ENCODE measurements at places on chromosomes 16 and 17. TPM values are rescaled to one million over a fixed set of nuclear protein-coding genes. Genes with fewer than 3 reads are reported as not detected.

- peak overlapping the region; percentile 61 for H3K4me3 ChIP-seq
- no peak for DNase-seq
- H3K4me1 ChIP-seq = peaks cover 14% of the 10 kb centered on the region
- H3K27me3 ChIP-seq = peaks cover 47% of the 10 kb centered on the region
- no peak overlapping the region for H3K27ac ChIP-seq
These were observed 79.8 kb downstream of the ARHGAP23 start for GRCh38 chr17:38507921-38508569.

DNA sequence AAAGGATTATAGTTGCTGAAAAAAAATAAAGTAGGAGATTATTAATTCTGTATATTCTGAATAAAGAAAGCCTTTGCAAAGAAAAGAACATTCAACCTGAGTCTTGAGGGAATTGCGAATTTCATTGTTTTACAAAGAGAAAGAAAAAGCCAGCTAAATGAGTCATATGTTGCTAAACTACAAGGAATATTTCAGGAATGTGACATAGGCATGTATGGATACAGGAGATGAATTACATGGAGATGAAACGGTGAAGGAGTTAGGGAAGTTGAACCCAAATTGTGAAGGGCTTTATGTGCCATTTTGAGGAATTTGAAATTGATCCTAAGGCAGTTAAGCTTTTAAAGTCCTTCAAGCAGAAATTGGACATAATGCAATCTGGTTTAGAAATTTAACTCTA, 177.3 kb upstream of the RBL2 start:
- no peak overlapping the region for H3K4me3 ChIP-seq
- peaks cover 10% of the 10 kb centered on the region for H3K36me3 ChIP-seq
- H3K4me1 ChIP-seq = no peaks in the 10 kb centered on the region
- no peak for DNase-seq

SPATA22 gene
- total RNA-seq = 0.22 TPM

PRR15L gene
- not detected for total RNA-seq

- H3K36me3 ChIP-seq = no peaks in the 10 kb centered on the region
- no peaks in the 10 kb centered on the region for H3K27me3 ChIP-seq
- no peak overlapping the region for H3K27ac ChIP-seq
- no peak for DNase-seq
- H3K4me1 ChIP-seq = no peaks in the 10 kb centered on the region
These were observed 1034.8 kb upstream of the RBFOX1 start for GRCh38 chr16:6297666-6298410.

CCL5 gene
- 202 TPM for total RNA-seq

- no peak for DNase-seq
- peak overlapping the region; percentile 86 for H3K27ac ChIP-seq
- H3K36me3 ChIP-seq = peaks cover 4% of the 10 kb centered on the region
- H3K27me3 ChIP-seq = no peaks in the 10 kb centered on the region
- H3K4me3 ChIP-seq = peak overlapping the region; percentile 63
These were observed 127.7 kb downstream of the XYLT1 start for GRCh38 chr16:17343028-17343427.

DNA sequence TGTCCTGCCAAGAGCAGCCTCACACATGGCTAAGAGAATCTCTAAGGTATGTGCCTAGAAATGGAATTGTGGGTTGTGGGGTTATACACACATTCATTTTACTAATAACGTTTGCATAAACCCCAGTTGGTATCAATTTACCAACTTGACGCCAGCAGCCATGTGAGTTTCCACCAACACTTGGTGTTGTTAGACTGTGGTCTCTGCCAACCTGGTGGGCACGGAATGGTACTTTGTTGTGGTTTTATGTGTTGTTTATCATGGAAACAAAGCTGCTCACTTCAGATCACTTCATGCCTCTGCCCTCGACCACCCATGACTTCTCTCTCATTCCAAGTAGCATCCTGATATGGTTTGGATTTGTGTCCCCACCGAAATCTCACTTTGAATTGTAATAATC, 152.0 kb upstream of the CDC42EP4 start:
- no peak for DNase-seq
- no peak overlapping the region for H3K4me3 ChIP-seq
- H3K36me3 ChIP-seq = no peaks in the 10 kb centered on the region
- peaks cover 12% of the 10 kb centered on the region for H3K27me3 ChIP-seq
- no peak overlapping the region for H3K27ac ChIP-seq

DNA sequence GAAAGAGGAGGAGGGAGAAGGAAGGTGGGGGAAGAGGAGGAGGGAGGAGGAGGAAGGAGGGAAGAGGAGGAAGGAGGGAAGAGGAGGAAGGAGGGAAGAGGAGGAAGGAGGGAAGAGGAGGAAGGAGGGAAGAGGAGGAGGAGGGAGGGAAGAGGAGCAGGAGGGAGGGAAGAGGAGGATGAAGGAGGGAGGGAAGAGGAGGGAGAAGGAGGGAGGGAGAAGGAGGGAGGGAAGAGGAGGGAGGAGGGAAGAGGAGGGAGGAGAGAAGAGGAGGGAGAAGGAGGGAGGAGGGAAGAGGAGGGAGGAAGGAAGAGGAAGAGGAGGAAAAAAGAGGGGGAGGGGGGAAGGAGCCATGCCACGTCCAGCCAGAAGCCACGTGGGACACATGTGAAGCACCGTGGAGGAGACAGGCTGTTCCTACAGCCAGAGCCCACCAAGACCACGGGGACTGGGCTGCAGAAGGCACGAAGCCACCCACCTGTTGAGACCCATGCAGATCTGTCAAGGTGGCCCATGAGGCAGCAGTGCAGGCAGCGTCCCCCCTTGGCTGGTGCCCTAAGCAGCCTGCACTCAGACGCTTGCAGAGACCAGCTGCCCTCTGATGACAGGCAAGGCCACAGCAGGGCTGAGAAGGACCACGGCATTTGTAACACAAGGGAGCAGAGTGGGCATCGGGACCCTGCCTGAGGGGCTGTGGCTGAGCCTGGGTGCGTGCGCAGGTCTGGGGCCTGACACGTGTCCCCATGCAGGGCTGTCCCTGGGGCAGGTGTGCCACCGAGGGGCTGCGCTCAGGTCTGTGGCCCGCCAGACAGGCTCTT, 10.3 kb downstream of the NDUFAF8 start:
- peaks cover 7% of the 10 kb centered on the region for H3K36me3 ChIP-seq
- peaks cover 19% of the 10 kb centered on the region for H3K4me1 ChIP-seq
- no peak overlapping the region for H3K27ac ChIP-seq
- H3K27me3 ChIP-seq = no peaks in the 10 kb centered on the region

RHOT1 gene
- 18.9 TPM for total RNA-seq

Data from T-helper 17 cell (primary cell).